ENCODE measurements at places on chromosomes 2 and 18. TPM values are rescaled to one million over a fixed set of nuclear protein-coding genes. Genes with fewer than 3 reads are reported as not detected.
A peak's percentile ranks its signal among the peaks of the same experiment; 100 is the strongest.

- no peak for DNase-seq
- H3K27me3 ChIP-seq: no peaks in the 10 kb centered on the region
- no peaks in the 10 kb centered on the region for H3K4me1 ChIP-seq
- H3K4me3 ChIP-seq: no peak overlapping the region
These were observed 144.8 kb upstream of the CYP26B1 start for GRCh38 chr2:72292433-72292832.

Gene SULT1C4
- total RNA-seq: 11.0 TPM

DNA sequence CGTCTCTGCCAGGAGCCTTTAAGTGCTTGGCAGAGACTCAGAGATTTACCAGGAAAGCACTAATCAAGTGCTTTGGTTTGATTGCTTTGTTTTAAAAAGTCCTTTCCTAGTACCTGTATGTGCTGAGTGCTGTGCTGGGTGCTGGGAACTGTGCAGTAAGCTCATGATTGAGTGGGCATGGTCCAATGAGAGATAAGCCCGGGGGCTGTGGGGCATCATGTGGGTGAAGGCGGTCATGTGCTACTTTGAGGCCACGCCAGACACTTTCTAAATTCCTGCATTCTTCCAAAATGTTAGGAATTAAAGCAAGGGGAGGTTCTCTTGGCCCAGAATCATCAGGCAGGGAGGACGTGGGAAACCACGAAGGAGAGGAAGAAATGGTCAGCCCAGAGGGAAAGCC, 109.0 kb downstream of the ACAA2 start:
- H3K27ac ChIP-seq: no peak overlapping the region
- no peak overlapping the region for H3K4me3 ChIP-seq
- H3K36me3 ChIP-seq: no peaks in the 10 kb centered on the region
- no peaks in the 10 kb centered on the region for H3K4me1 ChIP-seq
- H3K27me3 ChIP-seq: no peaks in the 10 kb centered on the region
- no peak for DNase-seq

DNA sequence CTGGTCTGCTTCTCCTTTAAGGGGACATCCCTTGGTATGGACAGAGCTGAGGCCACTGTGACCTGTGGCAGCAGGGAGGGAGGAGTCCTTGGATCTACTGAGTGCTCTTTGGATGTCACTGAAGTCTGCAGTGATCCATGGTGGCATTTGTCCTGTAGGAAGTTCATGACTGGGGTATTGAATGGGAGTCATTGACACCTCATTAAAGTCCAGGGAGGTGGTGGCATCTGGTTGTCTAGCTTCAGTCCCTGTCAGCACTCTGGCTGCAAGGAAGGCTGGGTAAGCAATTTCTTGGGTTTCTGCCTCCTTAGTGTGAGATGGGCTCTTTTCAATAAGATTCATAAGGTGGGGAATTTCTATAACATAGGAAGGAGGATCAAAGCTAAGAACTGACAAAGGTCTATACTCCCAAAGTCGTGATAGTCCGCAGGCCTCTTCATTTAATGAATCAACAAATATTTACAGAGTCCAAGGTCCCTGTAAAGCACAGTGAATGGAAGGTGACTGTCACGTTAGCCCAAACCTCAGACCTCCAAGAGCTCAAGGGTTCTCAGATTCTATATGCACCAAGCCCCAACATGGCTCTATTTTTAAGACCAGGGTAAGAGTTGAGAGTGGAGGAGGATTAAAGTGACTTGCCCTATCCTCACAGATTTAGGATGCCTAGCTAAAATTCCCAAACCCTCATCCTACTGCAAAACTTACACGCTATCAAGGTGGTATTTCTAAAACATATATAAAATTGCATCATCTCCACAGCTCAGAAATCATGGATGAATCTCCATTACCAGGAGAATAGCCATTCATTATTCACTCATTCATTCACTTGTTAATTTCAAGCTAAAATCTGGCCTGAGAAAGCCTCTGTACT, 40.2 kb downstream of the THNSL2 start:
- no peak overlapping the region for H3K4me3 ChIP-seq
- H3K4me1 ChIP-seq: no peaks in the 10 kb centered on the region
- no peaks in the 10 kb centered on the region for H3K27me3 ChIP-seq
- DNase-seq: no peak
- no peaks in the 10 kb centered on the region for H3K36me3 ChIP-seq

DNA sequence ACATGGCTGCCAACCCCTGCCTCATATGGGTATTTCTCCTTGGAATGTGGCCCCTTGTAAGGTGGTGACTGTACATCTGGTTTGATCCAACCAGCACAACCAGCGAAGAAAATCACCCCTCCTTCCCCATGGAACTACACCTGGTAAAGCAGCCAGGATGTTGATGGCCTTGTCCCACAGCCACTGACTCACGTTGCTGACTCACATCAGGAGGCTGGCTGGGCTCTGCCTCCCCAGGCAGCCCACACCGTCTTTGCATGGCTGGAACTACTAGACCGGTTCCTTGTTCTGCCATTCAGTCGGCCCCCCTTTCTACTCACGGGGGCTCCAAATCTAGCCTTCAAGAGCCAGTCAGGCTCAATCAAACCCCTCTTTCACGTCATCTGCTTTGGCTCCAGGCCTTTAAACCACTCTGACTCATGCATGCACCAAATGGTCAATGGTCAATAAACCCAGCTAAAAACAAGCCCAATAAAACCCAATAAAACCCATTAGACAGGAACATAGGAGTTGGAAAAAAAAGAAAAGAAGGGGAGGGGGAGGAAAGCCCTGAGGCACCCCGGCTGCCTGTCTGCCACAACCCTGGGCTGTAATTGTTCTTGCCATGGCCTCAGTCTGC, 114.8 kb downstream of the PLB1 start:
- H3K4me1 ChIP-seq: no peaks in the 10 kb centered on the region
- no peaks in the 10 kb centered on the region for H3K36me3 ChIP-seq
- H3K4me3 ChIP-seq: no peak overlapping the region
- peak; percentile 75 for DNase-seq
